Stimulated activated CD8-positive, alpha-beta memory T cell treated with anti-CD3 and anti-CD28 coated beads, Interleukin-7, amount 100 ng/mL, for 24 hours (primary cell): ENCODE measurements at places on chromosomes 4 and X.

GRCh38 chr4:112765317-112765974 is 128.5 kb downstream of the LARP7 start:
- no peak for DNase-seq

DNA sequence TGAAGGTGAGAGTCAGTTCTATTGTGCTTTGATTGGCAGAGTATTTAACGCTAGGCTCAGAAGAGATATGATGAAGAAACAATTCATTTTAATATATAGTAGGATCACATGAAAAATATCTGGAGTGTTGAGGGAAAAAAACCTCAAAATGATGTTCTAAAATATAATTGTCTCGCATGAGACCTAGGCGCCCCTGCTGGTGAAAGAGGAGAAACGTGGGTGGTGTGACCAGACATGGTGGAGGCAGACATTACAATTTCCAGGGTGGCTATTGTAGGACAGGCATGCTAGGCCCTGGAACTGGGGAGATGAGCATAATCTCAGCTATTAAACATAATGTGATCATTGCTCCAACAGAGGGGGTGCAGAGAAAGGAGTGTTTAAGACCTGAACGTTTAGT is 210.0 kb downstream of the HS3ST1 start:
- DNase-seq, result no peak

GRCh38 chrX:14497184-14497666 is 32.1 kb upstream of the GLRA2 start:
- no peak for DNase-seq

- no peak for DNase-seq
Observed at GRCh38 chrX:29671421-29671820, 543.9 kb upstream of the MAGEB2 start.

- no peak for DNase-seq
Observed at GRCh38 chr4:53810643-53811042, 219.4 kb upstream of the LNX1 start.

DNA sequence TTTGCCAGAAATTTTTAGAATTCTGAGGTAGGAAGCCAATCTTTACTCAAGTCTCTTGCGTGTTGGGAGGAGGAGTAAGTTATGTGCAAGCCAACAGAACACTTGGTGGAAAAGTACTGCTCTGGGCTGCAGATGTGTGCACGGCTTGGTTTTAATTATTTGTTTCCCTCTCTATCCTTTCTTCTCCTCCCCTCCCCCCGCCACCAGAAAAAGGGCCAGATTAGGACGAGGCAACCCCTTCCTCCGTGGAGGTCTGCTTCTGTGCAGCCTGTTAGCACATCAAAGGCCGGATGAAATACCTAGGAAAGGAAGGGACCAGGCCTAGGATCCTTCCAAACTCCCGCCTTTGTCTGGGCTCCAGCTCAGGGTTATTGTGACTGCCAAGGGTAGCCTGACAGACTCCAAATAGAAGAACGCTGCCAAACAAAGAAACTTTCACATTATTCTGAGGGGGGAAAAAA is 1.0 kb upstream of the PGRMC1 start:
- DNase-seq, result no peak
